H1 (cell line): ENCODE measurements at places on chromosomes 5 and 9. TPM values are rescaled to one million over a fixed set of nuclear protein-coding genes. Genes with fewer than 3 reads are reported as not detected.

Gene MIER3
- total RNA-seq = 32.9 and 33.3 TPM in 2 replicates

- peak within 1 kb of the TSS; percentile 60; the same call in 1 of the 2 replicates for H3K27ac ChIP-seq
- H3K4me3 ChIP-seq = peak within 1 kb of the TSS; percentile 66
- H3K4me1 ChIP-seq = peaks cover 11% of the 10 kb centered on the region
These were observed at the start of gene CYFIP2 for GRCh38 chr5:157265714-157266285. Gene CYFIP2, plus strand, starts transcription at chr5:157266123. Its CDS starts 19,239 bp downstream, at chr5:157285362.

- H3K36me3 ChIP-seq = no peaks in the 10 kb centered on the region; the same call in 1 of the 2 replicates
- H3K27me3 ChIP-seq = no peaks in the 10 kb centered on the region
- no peak overlapping the region for H3K27ac ChIP-seq
- no peak for DNase-seq
- H3K4me3 ChIP-seq = no peak overlapping the region
- H3K4me1 ChIP-seq = no peaks in the 10 kb centered on the region
These were observed 8.4 kb downstream of the SPEF2 start for GRCh38 chr5:35626108-35626507.

GRCh38 chr5:13278811-13279210 lies 665.7 kb downstream of the DNAH5 start:
- H3K27ac ChIP-seq = no peak overlapping the region
- H3K27me3 ChIP-seq = no peaks in the 10 kb centered on the region
- DNase-seq = no peak
- no peaks in the 10 kb centered on the region for H3K36me3 ChIP-seq

GRCh38 chr9:70485273-70485858 lies 70.9 kb upstream of the KLF9 start:
- H3K4me3 ChIP-seq = no peak overlapping the region
- no peak for DNase-seq
- H3K36me3 ChIP-seq = no peaks in the 10 kb centered on the region
- H3K27ac ChIP-seq = no peak overlapping the region
- no peaks in the 10 kb centered on the region for H3K27me3 ChIP-seq
- peaks cover 7% of the 10 kb centered on the region for H3K4me1 ChIP-seq

Gene FGD3
- 1.4 and 1.9 TPM in 2 replicates for total RNA-seq

Gene NKD2
- total RNA-seq = 6.3 and 7.9 TPM in 2 replicates
